ENCODE measurements at places on chromosomes 7 and 10.

- no peak for DNase-seq
Observed at GRCh38 chr7:55177068-55177530, 158.3 kb downstream of the EGFR start.

- DNase-seq = no peak
Observed at GRCh38 chr10:78687626-78688025, 381.1 kb upstream of the ZMIZ1 start.

DNA sequence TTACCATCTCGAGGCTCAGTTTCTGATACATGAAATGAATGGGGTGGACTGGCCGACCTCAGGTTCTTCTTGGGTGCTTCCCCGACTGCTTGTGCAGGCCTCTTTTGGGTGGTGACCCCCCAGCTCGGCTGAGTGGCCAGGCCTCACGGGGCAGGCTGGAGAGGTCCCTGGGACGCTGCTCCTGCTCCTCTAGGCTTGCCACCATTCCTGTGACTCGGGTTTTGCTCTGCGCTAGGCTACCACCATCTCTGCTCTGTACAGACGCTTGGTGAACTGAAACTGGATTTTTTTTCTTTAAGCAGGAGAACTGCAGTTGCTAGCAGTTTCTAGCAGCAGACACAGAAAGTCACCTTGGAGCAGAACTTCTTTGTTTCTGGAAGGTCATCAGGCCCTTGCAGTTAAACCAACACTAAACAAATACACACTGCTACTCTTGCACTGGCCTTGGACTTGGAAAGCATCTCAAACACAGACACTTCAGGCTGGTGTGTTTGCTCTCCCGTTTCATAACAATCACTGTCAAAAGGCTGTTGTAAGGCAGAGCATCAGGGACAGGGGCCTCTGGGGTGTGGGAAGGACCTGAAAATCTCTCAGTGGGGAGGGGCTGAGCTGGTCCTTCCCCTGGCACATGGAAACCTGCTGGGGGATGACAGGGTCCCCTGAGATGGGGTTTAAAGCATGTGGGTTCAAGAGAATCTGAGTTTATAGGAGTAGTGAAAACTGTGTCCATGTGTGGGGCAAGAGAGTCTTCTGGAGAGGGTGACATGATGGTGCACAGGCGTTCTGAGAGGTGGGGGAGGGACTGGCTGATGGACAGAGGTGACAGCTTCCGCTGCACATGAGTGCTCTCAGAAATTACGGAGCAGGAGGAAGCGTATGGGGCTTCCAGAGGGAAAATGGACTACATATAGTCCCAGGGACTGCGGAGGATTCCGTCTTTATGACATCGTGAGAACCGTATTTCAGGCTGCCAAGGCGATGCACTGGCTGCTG lies 35.0 kb upstream of the GIMAP8 start:
- DNase-seq = no peak

DNA sequence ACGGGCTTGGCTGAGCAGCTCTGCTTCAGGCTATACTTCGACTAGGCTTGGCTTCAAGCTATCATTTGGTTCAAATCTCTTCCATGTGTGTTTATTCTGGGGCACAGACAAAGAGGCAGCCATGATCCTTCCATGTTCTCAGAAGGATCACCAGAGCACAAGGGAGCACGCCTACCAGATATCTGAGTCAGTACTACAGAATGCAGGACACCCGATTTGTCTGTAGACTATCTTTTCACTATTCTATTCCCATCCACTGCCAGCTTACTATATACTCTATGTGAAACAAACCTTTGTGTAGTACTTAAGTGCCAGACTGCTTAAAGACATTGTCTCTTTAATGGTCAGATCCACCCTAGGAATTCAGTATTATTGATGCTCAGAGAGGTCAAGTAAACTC lies 35.1 kb downstream of the CH25H start:
- DNase-seq = no peak

GRCh38 chr10:5560142-5560816 lies 35.5 kb downstream of the CALML3 start:
- no peak for DNase-seq

GRCh38 chr7:36344622-36345021 lies 45.0 kb upstream of the ANLN start:
- no peak for DNase-seq

DNA sequence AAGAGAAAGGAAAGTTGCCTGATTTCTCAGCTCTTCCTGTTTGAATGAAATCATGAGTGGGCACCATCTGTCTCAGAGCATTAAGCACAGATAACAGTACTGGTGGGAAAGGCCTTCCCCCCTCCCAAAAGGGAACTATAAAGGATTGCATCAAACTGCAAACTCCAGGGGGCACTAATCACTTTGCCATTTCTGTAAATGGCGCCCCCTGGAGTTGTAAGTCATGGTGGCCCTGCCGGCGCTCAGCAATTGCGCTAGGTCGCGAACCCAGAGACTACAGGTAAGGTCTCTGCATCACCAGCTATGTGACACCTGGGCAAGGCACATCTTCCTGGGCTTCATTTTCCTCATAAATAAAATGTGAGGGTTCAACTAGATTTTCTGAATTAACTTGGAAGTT lies 11.1 kb downstream of the LRRC4 start:
- DNase-seq = no peak
